ENCODE measurements at places on chromosomes 2 and 18.
A peak's percentile ranks its signal among the peaks of the same experiment; 100 is the strongest.

DNA sequence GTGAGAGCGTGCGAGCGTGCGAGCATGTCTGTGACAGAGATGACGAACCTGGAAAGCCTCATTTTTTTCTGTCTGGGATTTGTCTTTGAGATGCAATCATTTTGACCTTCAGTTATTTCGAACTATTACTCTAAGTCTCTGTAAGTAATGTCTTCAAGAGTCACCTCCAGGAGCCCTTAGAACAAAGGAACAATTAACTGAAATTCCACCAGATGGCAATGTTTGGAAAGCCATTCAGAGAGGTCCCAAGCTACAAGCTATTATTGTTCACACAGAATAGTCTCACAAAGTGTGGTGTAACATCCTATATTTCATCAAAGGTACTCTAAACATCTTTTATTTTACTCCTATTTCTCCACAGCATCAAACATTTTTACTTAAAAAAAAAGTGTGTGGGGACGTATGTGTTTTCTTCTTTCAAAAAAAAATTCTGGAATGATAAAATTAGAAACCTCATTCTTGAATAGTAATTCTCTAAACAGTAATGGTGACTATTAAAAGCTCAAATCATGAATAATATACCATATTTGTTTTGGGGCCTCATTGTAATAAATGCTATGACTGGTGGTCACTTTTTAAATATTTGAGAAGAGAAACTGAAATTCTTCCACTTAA lies 35.1 kb upstream of the MAPRE2 start:
- peak; percentile 64 for DNase-seq

DNA sequence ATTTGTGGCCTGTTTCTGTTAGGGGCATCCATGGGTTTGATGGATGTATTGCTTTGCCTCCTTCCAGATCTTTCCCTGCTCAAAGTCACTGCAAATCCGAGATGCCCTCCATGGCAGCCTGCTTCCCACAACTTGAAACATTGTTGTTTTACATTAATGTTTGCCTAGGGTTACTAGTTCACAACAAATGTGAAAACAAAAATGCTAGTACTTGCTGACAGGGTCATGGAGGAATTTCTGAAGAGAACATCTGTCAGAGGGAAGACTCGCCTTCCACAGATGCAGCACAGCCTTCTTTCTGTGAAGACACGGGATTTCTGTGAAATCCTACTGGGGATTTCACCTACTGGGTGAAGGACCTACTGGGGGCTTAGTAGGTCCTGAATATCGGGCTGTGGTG lies 260.0 kb upstream of the FN1 start:
- DNase-seq: no peak

GRCh38 chr2:12282780-12283695 lies 433.7 kb upstream of the TRIB2 start:
- no peak for DNase-seq

DNA sequence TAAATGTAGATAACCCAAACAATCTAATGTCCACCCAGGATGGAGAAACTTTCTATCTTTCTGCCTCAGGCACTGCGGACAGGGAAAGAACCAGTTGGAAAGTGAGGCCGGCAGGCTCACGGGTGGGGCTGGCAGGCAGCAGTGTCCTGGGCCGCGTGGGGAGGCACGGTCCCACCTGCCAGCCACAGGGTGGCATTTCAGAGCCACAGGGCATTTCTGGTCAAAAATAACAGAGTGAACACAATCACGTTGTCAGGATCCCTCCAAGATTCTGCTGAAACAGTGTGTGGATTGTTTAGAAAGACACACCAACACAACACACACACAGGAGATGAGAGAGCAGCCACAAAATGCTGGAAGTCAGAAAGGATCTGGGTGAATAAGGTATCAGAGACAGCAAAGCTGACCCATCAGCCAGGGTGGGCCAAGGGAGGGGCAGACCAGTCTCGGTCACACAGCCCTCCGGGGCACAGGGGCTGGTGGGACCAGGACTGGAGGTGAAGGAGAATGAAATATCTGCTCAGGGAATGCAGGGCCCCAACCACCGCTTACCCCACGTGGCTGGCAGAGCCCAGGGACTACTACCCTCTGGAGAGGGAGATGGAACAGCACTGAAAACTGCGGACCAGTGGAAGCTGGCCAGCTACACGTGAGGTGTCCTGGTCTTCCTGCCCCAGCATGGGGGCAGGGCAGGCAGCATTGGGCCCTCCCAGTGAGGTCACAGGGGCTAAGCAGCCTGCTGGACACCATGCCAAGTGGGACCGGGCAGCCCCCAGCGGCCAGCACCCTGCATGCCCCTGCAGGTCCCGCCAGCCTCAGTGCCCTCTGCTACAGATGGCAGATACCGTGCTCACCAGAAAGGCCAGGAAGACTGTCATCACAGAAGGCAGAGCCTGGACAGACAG lies 173.9 kb downstream of the HDAC4 start:
- no peak for DNase-seq

DNA sequence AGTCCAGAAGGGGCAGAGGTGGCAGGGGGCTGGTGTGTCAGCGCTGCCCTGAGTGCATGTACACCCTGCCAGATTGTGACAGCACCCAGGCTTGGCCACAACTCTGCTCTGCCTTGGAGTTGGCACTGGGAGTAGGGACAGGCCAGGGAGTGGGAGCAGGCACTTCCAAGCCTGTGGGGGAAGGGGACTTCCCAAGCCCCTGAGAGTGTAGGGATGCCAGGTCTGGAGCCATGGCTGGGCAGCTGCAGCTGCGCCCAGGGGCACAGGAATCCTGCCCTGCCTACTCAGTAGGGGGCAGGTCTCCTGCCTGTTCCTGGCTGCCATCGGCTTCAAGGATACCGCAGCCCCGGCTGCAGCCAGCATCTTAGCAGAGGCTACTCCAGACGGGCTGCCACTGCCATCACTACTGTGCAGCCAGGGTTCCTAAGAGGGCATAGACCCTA lies 109.4 kb downstream of the CALCRL start:
- DNase-seq: peak; percentile 30

DNA sequence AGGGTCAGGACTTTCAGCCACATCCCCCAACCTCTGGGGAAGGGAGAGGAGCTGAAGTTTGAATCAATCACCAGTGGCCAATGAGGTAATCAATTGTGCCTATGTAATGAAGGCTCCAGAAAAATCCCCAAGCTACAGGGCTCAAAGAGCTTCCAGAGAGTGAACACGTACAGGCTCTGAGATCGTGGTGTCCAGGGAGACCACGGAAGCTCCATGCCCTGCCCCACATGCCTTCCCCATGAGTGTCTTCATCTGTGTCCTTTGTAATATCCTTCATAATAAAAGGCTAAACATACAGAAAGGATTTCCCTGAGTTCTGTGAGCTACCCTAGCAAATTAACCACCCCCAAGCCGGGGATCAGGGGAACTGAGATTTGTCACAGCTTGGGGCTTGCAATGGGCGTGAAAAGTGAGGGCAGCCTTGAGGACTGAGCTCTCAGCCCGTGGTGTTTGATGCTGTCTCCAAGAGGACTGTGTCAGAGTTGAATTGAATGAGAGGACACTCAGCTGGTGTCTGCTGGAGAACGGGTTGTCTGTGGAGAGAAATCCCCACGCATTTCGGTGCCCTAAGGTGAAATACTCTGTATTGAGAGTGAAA lies 25.5 kb upstream of the TUBB6 start:
- no peak for DNase-seq

DNA sequence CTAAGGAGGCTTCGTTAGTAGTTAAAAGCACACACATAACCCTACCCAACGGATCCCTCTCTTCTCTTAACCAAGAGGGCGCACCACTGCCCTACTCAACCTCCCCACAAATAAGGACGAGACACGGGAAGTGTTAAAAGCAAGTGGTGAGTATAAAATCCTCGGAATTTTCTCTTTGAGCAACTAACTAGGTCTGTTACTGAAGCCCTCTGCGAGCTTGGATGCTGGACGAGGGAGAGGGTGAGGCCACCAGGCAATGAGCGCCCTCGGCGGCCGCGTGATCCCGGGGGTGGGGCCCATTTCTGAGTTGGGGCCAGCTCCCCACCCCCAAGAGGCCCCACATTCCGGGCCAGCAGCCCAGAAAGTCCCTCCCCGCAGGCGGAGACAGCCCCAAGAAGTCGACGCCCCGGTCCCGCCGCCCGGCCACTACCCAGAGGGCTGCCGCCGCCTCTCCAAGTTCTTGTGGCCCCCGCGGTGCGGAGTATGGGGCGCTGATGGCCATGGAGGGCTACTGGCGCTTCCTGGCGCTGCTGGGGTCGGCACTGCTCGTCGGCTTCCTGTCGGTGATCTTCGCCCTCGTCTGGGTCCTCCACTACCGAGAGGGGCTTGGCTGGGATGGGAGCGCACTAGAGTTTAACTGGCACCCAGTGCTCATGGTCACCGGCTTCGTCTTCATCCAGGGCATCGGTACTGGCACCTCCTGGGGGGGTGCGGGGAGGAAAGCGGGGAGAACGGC lies at the start of gene CYBRD1:
Gene CYBRD1 (plus strand): TSS at position 423 of the 736 bp plus-strand sequence. CDS start 72 bp downstream, at position 495.
- DNase-seq: peak; percentile 94

- DNase-seq: no peak
These were observed 22.6 kb downstream of the ITM2C start for GRCh38 chr2:230887342-230887741.

DNA sequence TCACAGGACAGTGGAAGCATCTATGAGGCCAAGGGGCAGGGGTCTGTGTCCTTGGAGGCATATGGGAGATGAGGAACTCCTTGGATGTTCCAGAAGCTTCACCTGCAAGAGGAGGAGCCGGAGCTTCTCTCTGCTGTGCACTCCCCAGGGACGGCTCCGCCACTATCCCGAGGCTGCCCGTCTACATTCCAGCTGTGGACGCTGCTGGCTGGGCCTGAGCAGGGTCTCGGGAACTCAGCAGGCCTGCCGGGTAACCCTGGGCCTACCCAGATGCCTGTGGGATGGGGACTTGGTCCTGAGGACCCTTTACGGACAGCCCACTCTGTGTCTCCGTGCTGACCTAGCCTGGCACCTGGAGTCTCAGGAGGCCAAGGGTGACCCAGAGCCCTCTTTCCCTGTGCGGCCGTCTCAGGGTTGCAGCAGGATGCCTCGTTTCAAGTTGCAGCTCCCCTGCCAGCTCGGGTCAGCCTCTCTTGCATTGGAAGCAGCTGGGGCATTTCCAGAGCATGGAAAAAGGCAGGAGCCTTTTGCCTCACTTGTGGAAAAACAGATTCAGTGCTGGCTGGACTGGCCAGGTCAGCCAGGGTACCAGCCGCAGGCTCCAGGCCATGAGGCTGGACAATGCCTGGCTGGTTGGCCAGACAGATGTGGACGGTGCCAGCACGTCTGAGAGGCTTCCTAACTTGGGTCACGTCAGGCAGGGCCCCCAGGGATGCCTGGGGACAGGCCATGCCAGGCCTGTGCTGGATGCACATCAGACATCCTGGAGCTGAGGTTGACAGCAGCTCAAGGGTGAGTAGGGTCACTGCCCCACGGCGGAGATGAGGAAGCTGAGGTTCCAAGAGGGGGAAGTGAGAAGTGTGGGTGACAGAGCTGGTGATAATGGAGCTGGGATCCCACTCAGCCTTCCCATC lies 41.5 kb downstream of the SCTR start:
- DNase-seq: no peak

- DNase-seq: no peak
These were observed 158.0 kb downstream of the TCF4 start for GRCh38 chr18:55430026-55430425.

DNA sequence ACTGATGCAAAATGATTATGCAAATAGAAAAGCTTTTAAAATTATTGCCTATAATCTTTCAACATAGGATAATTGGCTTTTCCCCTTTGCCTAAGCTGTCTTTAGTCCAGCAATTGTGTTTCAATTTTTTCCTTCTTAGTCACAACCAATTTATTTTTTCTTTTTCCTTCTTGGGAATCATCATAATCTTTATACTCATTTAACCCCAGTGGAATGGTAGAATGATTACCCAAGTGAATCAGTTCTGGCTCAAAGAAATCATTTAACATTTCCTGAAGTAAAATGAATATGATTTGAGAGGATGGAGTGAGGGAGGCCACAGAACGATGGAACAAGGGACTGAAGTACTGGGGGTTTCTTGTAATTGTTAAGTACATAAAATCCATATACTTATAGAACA lies 93.0 kb upstream of the CRIM1 start:
- no peak for DNase-seq

DNA sequence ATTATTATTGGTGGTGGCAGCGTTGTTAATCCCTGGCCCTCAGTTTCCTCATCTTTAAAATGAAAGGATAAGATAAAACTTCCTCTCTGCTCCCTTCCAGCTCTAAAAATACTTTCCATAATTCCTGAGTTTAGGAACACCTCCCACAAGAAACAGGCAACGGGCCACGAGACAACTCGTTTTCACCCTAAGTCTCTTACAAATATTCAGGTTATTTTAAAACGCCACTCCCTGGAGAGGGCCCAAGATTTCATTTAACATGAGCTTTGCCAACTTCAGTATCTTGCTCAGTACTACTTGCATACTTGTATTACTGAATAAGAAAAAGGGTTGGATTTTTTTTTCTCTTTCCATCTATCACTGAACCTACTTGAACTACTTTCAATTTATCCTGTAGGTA lies 611.1 kb upstream of the FANCL start:
- DNase-seq: no peak

- DNase-seq: no peak
These were observed 52.9 kb downstream of the HK2 start for GRCh38 chr2:74886811-74887210.

DNA sequence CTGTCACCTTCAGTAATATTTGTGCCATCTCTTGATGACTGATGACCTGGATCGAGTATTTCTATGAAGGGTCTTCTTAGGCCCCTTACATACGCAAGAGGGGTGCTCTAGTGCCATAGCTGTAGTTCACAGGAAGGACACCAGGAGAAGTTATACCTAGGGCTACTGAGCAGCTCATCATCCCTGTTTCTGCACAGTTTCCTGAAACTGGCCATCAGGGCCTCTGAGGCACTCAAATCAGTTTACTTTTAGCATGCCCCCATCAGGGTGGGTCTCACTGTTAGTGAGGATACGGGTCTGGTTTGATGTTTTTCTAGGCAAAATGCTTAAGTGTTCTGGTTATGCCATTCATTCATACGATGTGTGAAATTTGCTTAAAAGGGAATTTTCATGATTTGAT lies 20.0 kb upstream of the FBLN7 start:
- no peak for DNase-seq

GRCh38 chr2:177989029-177989885 lies 83.3 kb downstream of the PDE11A start:
- no peak for DNase-seq

- no peak for DNase-seq
These were observed 80.7 kb downstream of the EML4 start for GRCh38 chr2:42249887-42250286.

DNA sequence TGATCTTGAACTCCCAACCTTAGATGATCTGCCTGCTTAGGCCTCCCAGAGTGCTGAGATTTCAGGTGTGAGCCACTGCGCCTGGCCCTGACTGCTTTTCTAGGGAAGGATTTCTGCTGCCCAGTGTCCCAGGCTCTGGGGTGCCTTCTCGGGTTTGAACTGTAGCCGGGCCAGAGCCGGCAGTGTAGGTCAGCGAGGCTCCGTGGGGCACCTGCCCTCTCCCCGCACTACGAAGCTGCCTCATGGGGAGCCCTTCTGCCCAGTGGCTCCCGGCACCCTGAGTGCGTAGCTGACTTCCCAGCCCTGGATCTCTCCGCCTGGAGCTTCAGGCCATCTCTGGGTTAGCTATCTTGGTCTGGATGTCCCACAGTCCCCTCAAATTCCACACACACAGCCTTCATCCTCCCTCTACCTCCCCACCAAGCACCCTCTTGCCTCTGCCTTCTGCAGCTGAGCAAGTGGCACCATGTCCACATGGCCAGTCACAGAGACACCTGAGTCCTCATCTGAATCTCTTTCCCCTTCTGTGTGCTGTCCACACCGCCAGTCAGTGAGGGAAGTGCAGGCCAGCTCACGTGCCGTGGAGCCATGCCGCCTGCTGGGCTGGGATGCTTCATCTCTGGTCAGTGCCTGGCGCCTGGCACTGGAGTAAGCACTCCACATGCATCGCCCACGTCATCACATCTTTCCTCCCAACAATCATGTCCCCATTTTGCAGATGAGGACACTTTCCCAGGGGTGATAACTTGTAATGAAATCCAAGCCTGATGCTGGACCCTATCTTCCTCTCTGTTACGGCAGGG lies 69.2 kb downstream of the EDAR start:
- no peak for DNase-seq

Measured in left lung (tissue), 14 donors.